ENCODE measurements at places on chromosomes 4 and X.

- no peak for DNase-seq
Measured at GRCh38 chr4:129364747-129365452, 268.9 kb downstream of the C4orf33 start.

GRCh38 chrX:115373308-115373707 lies 83.8 kb downstream of the LUZP4 start:
- DNase-seq: no peak

- DNase-seq: no peak
Measured at GRCh38 chr4:57661517-57662090, 551.4 kb upstream of the IGFBP7 start.

- no peak for DNase-seq
Measured at GRCh38 chr4:183407635-183408464, 36.6 kb upstream of the CDKN2AIP start.
